ENCODE measurements at places on chromosomes 6 and 20. TPM values are rescaled to one million over a fixed set of nuclear protein-coding genes. Genes with fewer than 3 reads are reported as not detected.

- H3K27me3 ChIP-seq: no peaks in the 10 kb centered on the region
- no peaks in the 10 kb centered on the region for H3K36me3 ChIP-seq
- no peak for DNase-seq
- H3K27ac ChIP-seq: no peak overlapping the region
Observed at GRCh38 chr6:122165014-122165413, 234.4 kb upstream of the HSF2 start.

GRCh38 chr6:98797217-98797994, 37.0 kb upstream of the POU3F2 start:
- H3K4me3 ChIP-seq: no peak overlapping the region
- no peak overlapping the region for H3K27ac ChIP-seq
- no peak for DNase-seq
- peaks cover 14% of the 10 kb centered on the region for H3K27me3 ChIP-seq
- H3K36me3 ChIP-seq: no peaks in the 10 kb centered on the region

DNA sequence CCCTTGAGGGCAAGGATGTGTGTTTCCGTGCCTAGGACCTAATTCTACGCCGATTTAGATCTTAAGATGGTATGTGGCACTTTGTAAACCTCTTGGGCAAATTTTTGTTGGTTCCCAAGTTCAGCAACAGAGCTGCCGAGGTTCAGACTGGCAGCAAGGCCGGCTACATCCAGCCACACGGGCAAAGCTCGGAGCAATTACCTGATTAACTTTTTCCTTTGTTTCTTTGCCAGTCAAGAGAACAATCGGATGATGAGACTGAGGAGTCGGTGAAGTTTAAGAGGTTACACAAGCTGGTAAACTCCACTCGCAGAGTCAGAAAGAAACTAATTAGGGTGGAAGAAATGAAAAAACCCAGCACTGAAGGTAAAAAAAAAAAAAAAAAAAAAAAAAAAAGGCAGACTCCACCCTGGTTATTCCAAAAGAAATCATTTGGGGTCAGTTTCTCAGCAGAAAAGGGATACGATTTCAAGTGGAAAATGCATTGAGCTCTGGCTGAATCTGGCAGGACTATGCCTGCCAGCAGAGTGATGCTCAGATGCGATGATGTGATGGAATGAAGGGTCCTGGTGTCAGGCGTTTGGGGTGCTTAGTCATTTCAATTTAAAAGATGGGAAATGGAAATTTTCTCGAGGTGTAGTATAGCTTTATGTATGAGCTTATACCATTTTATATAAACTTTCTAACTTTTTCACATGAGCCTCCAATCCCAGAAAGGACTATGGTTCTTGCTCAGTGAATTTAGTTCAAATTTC, 171.6 kb downstream of the SASH1 start:
- H3K27me3 ChIP-seq: peaks cover 12% of the 10 kb centered on the region
- H3K4me1 ChIP-seq: no peaks in the 10 kb centered on the region
- H3K4me3 ChIP-seq: no peak overlapping the region

MAP7 gene
- total RNA-seq: 0.48 TPM

DNA sequence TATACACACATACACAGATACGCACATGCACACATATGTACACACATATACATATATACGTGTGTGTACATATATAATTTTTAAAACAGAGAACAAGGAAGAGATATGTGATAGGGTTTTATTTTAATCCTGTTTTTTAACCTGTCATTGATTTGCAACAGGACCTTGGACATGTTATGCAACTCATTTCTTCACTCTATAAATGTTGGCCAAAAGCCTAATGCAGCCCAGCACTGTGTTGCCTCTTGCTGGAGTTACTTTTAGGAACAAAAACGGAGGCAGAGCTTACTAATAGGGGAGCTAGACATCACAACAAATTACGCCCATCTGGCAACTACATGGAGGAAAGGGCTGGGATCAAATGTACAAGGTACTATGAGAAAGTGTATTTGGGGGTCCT, 179.9 kb upstream of the TAB2 start:
- H3K4me3 ChIP-seq: no peak overlapping the region
- peaks cover 35% of the 10 kb centered on the region for H3K36me3 ChIP-seq
- no peaks in the 10 kb centered on the region for H3K27me3 ChIP-seq
- DNase-seq: no peak
- peak overlapping the region; percentile 46 for H3K27ac ChIP-seq

DNA sequence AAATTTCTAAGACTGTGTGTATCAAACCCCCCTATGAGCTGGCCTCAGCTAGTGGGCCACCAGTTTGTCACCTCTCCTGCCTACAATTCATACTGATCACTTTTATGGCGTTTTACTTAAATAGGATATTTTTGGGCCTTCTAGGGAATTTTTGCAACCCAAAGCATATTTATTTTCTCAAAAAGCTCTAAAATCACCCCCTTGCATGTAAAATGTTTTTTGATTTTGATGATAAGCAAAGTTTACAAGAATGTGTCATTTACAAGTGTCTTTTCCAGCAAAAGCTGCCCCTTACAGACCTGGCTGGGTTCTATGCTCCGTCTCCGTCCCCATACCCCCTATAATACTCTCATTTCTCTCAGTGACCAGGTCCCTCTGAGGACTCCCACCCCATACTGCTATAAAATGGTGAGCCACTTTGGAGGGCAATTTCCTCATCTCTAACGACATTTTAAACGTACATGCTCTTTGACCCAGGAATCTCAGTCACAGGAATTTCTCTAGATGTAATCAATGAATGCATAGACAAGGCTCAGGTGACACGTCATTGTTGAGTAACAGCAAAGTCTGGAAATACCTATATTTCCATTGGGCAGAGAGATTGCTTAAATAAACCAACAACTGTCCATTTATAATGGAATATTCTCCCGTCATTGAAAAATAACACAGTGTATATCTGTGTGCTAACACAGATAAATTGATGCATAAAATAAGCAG, 13.9 kb upstream of the OCSTAMP start:
- no peak for DNase-seq
- H3K36me3 ChIP-seq: no peaks in the 10 kb centered on the region
- peaks cover 16% of the 10 kb centered on the region for H3K27me3 ChIP-seq

PPP1R14C gene
- not detected for total RNA-seq

FLRT3 gene
- total RNA-seq: not detected

GRCh38 chr6:15434263-15434662, 188.4 kb downstream of the JARID2 start:
- H3K27me3 ChIP-seq: no peaks in the 10 kb centered on the region
- H3K4me3 ChIP-seq: peak overlapping the region; percentile 53
- peaks cover 82% of the 10 kb centered on the region for H3K4me1 ChIP-seq
- H3K36me3 ChIP-seq: peaks cover 25% of the 10 kb centered on the region

DNA sequence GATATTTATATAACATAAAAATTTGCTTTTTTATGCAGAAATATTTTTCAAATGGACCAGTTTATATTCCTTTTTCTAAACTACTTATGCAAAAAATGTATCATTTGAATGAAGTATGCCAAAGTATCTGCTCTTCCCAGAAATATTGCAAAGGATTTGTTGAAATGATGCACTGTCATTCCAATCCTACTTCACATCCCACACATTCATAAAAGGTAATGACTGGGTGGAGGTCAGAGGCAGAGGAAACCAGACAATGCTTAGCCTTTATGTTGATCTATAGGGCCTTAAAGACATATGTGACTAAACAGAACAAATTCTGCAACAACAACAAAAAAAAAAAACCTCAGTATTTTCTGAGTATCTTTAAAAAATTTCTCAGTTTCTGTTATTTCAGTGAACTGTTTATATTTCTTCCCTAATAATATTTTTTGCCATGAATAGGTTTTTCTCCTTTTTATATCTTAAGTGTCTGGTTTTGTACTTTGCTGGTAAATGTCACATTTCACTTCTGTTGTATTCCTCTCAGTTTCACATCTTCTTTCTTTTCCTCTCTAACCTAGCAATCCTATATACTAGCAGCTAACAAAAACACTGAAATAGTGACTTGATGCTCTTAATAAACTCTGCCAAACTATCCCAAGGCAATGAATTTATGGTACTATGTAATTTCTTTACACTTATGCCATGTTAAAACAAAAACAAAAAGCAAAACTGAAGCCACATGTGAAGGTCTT, 374.1 kb downstream of the BCKDHB start:
- DNase-seq: no peak
- no peak overlapping the region for H3K27ac ChIP-seq
- H3K4me1 ChIP-seq: no peaks in the 10 kb centered on the region
- no peak overlapping the region for H3K4me3 ChIP-seq
- no peaks in the 10 kb centered on the region for H3K27me3 ChIP-seq

ZKSCAN4 gene
- 11.3 TPM for total RNA-seq

ARHGAP18 gene
- 12.7 TPM for total RNA-seq

Data from activated naive CD8-positive, alpha-beta T cell treated with anti-CD3 and anti-CD28 coated beads, Interleukin-2, amount 10 ng/mL, durations not matched to agents 7 days and 5 days (primary cell).